ENCODE measurements at places on chromosomes 7 and 10.

- no peak for DNase-seq
Measured at GRCh38 chr7:102073931-102074880, 212.5 kb upstream of the SH2B2 start.

DNA sequence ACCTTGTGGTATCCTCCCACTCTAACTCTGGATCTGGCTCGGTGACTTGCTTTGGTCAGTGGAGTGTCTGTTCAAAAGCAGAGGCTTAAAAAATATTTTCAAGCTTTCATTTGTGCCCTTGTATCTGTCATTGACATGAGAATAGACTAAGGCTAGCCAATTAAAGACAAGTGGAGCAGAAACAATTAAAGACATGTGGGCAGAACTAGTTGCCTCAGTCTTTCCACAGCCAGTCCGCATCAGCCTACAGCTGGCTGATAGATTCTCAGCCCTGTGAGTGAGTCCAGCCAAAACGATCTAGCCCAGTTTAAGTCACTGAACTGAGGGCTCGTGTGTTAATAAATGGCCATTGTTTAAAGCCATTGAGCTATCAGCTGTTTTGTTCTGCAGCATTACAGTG, 185.2 kb upstream of the DGKB start:
- DNase-seq = no peak

GRCh38 chr10:30911303-30911863, 120.3 kb downstream of the ZNF438 start:
- no peak for DNase-seq

DNA sequence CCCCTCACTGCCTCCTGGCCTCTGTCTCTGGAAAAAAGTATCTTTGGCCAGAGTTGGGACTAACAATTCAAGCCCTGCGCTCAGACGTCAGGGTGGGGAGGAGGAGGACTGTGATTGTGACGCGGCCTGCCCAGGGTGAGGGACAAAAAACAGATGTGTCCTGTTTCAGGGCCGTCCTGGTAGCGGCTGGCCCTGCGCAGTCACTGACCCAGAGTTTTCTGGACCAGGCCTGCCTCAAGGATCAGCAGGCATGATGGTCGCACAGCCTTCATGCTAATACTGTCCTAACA, 110.1 kb downstream of the CYTH3 start:
- no peak for DNase-seq

GRCh38 chr7:44633254-44634186, 27.1 kb downstream of the OGDH start:
- DNase-seq = peak; percentile 86

GRCh38 chr10:76618171-76618570, 1019.4 kb downstream of the KCNMA1 start:
- DNase-seq = no peak

DNA sequence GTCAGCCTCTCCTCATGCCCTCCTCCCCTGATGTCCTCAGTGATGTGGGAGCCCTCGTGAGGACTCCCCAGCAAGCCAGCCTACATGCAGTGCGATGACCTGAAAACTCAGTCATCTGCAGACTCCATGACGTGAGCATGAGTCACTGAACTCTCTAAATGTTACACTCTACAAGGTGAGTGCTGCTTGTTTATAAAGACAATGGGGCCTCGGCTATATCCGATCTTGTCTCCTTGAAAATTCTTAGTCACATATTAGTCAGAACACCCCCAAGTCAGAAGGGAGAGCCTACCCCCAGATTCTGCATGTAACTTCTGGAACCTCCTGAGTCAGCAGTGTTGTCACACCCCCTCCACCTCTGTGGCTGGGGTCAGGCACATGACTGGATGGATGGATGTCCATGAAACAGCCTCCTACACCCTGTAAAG, 673.8 kb downstream of the INHBA start:
- peak; percentile 75 for DNase-seq

DNA sequence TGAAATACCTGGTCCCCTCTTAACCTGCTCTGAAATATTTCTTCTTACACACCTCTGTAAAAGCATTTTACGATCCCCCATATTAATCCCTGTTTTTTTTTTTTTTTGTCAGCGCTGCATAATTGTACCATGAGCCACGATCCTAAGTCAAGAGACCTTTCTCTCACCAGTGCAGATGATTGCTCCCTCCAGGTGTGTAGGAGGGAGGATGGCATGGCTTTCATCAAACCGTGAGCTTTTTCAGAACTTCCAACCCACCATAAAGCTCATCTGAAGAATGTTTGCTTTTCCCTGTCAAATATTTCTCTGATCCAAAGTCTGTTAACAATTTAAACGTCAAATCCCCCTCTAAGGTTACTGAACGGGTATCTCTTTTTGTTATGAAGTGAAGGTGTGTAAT, 28.2 kb upstream of the SEPHS1 start:
- DNase-seq = no peak

- DNase-seq = peak; percentile 15
Measured at GRCh38 chr10:22345301-22346095, at the start of gene SPAG6. Gene SPAG6 (plus strand): TSS chr10:22345496. CDS start chr10:22345612, 116 bp downstream.

DNA sequence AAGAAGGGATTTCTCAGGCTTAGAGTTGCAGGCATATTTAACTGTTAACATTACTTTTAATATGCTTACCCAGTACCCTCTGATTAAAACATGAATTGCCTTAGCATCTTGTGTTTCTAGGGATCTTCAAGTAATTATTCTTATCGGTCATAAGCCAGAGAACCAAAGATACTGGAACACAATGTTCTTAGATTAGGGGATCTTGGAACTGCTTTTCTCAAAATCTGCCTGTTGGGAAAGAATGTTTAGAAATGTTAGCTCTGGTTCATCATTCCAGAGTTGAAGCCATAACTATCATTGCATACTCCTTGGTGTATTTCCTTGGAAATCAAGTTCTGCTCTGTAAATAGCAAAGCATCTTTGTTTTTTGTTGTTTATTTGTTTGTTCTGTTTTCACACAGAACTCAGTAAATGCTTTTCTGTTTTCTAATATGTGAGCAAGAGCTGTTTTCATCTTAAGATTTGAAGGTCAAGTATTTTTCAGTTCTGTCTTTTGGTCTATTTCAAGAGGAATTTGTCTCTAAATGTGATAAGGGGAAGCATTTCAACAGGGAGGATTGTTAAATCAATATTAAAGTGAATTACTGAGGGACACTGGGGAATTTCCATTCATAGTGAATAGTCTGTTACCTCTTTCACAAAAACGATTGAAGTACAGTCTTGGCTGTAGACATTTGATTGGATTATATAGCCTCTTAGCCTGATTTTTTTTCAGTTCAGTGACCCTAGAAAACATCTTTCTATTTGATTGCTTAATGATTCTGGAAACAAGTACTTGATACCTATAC, 103.2 kb upstream of the CYP26C1 start:
- no peak for DNase-seq

DNA sequence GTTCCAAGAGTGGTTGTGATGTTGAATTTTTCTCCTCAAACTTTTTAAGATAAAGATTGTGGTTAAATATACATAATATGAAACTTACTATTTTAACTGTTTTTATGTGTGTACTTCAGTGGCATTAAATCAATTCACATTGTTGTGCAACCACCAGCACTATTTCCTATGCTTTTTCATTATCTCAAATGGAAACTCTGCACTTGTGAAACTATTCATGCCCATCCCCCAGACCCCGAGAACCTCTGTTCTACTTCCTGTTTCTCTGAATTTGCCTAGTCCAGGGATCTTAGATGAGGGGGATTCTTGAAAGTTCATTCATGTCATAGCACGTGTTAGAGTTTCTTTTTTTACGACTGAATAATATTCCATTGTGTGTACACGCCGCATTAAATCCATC, 67.0 kb downstream of the WDR37 start:
- DNase-seq = no peak

DNA sequence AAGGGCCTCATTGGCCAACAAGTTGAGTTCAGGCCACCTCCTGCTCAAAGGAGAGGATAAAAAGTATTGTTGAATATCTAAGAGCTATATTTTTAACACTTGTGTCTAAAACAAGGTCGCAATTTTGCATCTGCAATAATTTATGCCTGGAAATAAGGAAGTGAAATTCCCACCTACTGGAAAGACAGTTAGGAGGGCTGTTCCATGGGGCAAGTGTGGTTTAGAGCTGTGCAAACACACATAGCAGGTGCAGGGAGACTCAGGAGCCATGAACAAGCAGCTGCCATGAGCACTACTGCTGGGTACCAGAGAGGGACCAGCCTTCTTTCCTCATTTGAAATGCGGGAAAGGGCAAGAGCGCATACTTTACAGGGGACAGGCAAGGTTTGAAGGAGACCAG, 35.5 kb upstream of the IKZF1 start:
- no peak for DNase-seq

DNA sequence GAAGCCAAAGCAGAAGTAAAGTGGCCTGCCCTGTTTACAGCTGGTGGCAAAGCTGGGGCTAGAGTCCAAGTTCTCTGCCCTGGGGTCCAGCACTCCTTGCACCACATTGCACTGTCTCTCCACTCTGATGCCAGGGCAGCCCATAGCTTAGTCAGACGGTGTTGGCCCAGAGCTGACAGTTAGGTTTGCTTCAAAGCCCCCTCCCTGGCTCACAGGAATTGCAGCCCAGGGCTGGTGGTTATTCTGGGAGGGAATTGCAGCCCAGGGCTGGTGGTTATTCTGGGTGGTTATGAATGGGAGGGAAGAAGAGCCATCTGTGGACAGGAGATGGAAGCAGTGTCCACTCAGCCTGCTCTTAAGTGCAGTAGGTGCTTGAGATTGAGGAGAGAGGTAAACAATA, 88.9 kb downstream of the SCRN1 start:
- DNase-seq = no peak

GRCh38 chr7:35680403-35681013, 14.4 kb downstream of the HERPUD2 start:
- DNase-seq = no peak

- no peak for DNase-seq
Measured at GRCh38 chr10:95640891-95641315, 15.6 kb downstream of the ALDH18A1 start.

GRCh38 chr7:26345837-26346236, 54.2 kb downstream of the SNX10 start:
- no peak for DNase-seq

GRCh38 chr10:104631946-104632345, 9.1 kb upstream of the SORCS3 start:
- no peak for DNase-seq

- DNase-seq = no peak
Measured at GRCh38 chr10:49332333-49332732, 33.4 kb downstream of the C10orf71 start.

DNA sequence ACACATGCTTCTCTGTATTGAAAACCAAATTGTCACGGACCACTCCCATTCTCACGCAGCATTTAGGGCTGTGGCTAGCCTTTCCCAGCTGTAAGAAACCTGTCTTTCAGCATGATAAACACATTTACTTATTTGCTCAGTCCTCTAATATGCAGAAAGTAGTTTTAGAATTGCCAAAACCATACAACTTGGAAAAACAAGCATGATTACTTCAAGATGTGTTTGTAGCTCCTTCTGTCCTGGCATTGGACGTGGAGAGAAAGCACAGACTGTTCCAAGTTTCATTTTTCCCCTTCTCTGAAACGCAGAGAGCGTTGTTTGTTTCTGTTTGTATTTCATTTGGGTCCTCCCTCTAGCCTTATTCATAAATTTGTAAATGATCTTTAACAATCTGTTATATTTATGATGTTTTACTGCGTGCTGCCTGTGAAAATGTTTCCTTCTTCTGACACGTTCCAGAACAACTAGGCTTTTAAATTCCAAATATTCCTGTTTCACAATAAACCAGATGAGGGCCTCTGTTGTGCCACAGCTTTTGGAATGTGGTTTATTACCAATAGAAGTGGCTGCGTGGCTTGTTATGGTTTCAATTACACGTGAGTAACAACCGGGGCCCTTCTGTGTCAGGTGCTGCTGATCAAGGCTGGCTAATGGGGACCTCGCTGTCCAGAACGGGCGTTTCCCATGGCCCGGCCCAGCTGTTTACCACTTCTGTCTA, 26.1 kb downstream of the MNX1 start:
- DNase-seq = peak; percentile 82

GRCh38 chr7:133310232-133310862, 57.5 kb downstream of the EXOC4 start:
- DNase-seq = no peak

- DNase-seq = no peak
Measured at GRCh38 chr7:49563693-49564378, 209.6 kb upstream of the VWC2 start.

- no peak for DNase-seq
Measured at GRCh38 chr7:95376632-95377400, 19.4 kb downstream of the PON3 start.

- DNase-seq = peak; percentile 60
Measured at GRCh38 chr10:7408291-7409044, 2.4 kb downstream of the SFMBT2 start.

GRCh38 chr7:135164357-135165061, 6.0 kb downstream of the CYREN start:
- no peak for DNase-seq

- DNase-seq = no peak
Measured at GRCh38 chr7:101581891-101582290, 47.2 kb downstream of the MYL10 start.

- DNase-seq = no peak
Measured at GRCh38 chr7:131355917-131356777, 28.5 kb downstream of the MKLN1 start.

- DNase-seq = no peak
Measured at GRCh38 chr7:84249656-84250055, 55.1 kb upstream of the SEMA3A start.

DNA sequence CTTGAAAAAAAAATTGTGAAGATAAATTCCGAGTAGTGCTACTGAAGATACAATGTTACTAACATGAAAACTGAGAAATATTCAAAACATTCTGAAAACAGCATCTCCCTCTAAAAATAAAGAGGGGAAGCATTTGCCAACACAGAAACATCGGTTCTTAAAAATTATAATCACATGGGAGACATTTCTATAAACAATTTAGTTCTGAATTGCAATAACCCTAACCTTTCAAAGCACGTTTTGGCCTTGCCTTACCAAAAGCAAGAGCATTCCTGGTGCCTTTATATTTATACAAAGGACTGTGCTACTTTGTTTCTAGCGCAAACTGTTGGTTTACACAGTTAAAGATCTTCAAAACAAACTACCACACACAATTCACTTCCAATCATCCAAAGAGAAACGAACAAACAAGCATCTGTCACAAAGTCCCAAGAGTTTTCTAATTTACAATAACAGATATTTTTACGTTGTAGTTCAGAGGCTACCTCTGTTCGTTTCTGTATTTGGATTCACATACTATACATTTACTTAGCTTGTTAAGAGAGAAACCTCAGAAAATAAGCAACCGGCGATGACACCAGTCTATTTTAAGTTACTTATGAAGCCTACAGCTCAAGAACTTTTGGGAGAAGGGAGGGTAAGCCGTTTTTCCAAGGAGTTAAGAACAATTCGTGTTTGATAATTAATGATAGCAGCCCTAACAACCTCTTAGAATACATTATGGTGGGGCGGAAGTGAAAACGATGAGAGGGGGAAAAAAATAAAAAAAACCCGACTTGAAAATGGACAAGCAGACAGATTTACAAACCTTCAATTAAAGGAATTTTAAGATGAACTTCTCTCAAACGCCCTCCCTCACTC, 1.3 kb downstream of the ABI1 start:
- DNase-seq = no peak

All from AG20443 (cell line).